Gastrocnemius medialis (tissue), 4 donors: ENCODE measurements at places on chromosomes 11 and 22. TPM values are rescaled to one million over a fixed set of nuclear protein-coding genes. Genes with fewer than 3 reads are reported as not detected.
A peak's percentile ranks its signal among the peaks of the same experiment; 100 is the strongest.

DNA sequence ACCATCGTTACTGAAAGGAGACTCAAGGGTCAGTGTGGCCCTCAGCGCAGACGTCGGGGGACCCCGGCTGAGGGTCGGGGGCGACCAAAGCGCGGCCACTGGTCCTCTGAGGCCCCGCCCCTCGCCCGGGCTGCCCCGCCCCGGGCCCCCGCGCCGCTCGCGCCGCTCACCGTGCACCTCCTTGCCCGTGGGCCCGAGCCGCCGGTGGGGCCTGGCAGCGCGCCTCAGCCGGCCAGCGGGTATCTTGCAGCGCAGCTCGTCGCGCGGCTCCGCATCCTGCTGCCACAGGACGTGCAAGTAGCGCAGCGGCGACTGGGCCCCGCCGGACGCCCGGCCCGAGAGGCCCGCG, 419 bp downstream of the ANKRD54 start:
- DNase-seq: no peak

DNA sequence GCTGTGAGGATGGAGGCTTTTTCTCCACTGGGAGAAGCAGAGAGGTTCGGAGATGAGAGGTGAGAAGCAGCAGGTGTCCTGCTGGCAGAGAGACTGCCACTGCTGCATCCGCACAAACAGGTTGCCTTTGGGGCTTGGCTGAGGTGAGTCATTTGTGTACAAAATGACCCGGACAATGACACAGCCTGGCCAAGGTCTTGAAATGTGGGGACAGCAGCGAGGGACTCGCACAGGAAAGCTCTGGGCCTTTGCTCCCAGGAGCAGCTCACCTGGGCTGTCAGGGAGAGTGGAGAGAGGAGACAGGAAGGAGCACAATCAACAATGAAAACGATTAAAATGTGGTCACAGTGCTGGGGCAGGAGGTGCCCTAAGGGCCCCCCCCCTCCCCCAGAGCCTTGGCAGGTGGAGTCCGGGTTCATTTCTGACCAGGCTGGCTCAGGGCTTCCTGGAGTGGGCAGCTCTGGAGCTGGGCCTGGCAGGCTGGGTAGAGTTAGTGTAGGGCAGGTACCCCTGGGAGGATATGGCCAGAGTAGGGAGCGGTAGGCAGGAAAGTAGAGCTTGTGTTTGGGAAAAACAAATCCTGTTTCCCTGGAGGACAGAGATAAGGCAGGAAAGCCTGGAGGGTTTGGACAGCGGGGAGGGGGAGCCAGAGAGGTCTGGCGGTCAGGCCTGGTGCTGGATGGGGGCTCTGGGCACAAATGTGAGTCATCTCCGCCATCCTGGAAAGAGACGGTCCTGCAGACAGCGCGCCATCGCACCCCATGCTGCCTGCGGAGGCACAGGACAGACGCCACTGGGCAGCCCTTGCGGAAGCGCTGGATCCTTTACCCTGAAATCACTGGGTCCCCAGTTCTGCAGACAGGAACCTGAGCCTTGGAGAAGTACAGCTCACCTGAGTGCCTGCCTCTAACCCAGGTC, 37.8 kb upstream of the CELSR1 start:
- DNase-seq: no peak

The NUP160 gene
- 9.0 TPM for total RNA-seq

GRCh38 chr11:43693069-43693468, 12.5 kb downstream of the HSD17B12 start:
- DNase-seq: no peak

GRCh38 chr22:44311855-44312170, 938 bp downstream of the SHISAL1 start:
- DNase-seq: no peak

GRCh38 chr11:64251016-64251752, at the start of gene PLCB3:
PLCB3 (plus strand) TSS chr11:64251530; CDS start chr11:64251650, 120 bp downstream.
- no peak for DNase-seq

The RHOD gene
- total RNA-seq: 87.0 TPM

- DNase-seq: no peak
These were observed 71.3 kb downstream of the PPP2R1B start for GRCh38 chr11:111694851-111695250.

The VPREB3 gene
- 1.1 TPM for total RNA-seq

DNA sequence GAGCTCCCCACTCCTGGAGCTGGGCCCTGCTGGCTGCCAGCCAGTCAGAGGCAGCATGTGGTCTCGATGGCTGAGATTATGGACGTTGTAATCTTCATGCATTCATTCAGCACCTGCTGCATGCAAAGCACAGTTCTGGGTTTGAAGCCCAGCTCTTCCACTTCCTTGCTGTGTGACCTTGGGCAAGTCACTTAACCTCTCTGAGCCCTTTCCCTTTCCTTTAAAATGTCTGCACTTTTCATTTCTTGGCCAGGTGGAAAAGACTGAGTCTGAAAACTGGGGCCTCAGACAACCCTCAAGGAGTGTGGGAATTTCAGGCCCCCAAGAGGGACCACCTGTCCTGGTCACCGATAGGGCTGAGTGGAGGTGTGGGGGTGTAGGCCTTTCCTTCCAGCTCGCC, 24.6 kb upstream of the MYEOV start:
- no peak for DNase-seq

DNA sequence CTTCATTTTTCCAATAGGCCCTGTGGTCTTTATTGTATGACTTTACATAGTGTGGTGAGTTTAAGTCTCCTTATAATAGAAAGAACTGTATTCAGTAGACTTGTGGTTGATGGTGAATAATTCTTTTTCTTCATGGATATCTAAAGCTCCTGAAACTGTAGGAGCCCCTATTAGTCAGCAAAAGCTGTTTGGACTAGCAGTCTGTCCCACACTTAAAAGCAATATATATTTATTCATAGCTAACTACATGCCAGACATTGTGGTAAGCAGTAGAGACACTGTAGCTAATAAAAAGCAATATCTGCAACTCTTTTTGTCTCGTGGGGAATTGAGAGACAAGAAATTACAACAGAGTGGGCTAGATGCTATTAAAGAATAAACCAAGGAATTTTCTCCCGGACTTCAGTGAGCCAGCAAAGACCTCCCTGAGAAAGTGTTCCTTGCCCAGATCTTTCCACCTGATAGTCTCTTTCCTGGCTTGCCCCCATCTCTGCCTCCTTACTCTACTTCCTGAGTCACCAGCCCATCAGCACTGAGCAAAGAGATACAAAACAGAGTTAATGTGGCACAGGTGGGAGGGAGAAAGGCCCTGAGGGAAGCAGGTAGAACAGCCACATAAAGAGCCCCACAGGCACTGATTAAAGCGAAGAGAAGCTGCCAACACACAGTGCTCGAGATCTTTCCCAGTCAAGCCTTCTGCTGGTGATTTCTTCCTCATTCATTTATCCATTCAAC, 1.4 kb upstream of the OR52W1 start:
- no peak for DNase-seq

GRCh38 chr11:64655941-64656601, 65.1 kb downstream of the SLC22A12 start:
- no peak for DNase-seq

The GLB1L3 gene
- total RNA-seq: not detected

GRCh38 chr11:69484427-69485259, 3.2 kb downstream of the LINC01488 start:
- DNase-seq: no peak

The BBOX1 gene
- total RNA-seq: 0.25 TPM

The SHANK2 gene
- not detected for total RNA-seq

GRCh38 chr11:50030193-50030592, 2.5 kb upstream of the OR4C45 start:
- DNase-seq: no peak

- no peak for DNase-seq
These were observed 361 bp downstream of the SRPRA start for GRCh38 chr11:126268361-126268707.

DNA sequence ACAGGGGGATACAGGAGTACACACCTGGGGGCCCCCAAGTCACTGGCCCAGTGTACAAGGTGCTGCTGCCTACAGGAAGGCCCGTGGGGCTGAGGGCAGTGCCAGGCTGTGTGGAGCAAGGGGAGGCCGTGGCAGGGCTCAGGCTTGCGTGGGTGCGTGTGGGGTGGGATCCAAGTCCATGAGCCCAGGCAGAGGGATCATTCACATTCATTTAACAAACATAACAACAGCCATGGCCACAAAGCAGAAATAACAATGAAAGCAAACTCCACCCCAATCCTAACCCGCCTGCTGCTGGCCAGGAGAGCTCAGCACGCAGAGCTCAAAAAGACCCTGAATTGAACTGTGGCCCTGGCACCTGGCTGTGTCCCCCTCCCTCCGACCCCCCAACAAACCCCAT, 17.0 kb upstream of the SCGB1A1 start:
- no peak for DNase-seq

- no peak for DNase-seq
These were observed 69.0 kb downstream of the LARGE1 start for GRCh38 chr22:33851240-33851639.

The DBX1 gene
- total RNA-seq: not detected

The KCNE3 gene
- total RNA-seq: 2.8 TPM

The C22orf42 gene
- total RNA-seq: not detected

DNA sequence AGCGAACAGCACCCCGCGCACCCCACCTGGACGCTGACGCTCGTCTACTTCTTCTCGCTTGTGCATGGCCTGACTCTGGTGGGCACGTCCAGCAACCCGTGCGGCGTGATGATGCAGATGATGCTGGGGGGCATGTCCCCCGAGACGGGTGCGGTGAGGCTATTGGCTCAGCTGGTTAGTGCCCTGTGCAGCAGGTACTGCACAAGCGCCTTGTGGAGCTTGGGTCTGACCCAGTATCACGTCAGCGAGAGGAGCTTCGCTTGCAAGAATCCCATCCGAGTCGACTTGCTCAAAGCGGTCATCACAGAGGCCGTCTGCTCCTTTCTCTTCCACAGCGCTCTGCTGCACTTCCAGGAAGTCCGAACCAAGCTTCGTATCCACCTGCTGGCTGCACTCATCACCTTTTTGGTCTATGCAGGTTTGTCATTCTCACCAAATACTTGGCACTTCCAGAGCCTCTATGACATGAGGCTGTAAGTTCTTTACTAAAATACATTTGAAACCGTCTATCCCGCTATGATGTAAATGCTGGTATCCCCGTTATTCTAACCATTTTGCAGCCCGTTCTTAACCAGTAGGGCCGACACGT, 535 bp downstream of the AQP11 start:
- no peak for DNase-seq

DNA sequence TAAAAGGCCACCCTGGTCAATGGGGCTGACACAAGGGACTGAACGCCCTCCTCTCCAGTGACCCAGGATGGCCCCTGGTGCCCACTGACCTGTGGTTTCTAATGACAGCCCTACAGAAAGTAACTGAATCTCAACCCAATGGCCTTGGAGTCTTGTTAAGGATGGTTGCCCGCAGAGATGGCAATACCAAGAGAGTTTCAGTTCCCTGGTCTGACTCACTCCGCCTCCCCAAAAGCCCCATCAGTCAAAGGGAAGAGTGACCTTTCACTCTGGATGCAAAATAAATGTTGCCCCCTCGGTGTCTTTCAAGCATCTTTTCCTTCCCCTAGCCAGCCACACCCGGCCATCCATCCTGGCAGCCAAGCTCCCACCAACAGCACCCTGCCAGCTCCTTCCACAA, 57.7 kb upstream of the ISX start:
- no peak for DNase-seq

DNA sequence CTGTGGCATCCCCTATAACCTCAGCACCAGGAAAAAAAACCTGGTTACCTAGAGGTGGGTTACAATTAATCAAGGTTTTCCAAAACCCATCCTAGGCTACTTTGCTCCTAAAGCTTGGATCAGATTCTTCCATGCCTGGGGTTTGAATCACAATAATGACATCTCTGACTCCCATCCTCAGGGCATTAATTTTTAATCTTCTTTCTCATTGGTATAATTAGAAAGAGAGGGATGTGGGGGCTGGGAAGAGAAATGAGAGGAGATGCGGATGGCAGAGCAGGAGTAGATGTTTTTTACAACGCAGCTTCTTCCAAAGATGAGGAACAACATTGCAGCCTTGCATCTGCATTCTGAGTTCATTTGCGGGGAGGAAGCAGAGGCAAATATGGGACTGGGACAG, 117.2 kb upstream of the E2F8 start:
- no peak for DNase-seq

DNA sequence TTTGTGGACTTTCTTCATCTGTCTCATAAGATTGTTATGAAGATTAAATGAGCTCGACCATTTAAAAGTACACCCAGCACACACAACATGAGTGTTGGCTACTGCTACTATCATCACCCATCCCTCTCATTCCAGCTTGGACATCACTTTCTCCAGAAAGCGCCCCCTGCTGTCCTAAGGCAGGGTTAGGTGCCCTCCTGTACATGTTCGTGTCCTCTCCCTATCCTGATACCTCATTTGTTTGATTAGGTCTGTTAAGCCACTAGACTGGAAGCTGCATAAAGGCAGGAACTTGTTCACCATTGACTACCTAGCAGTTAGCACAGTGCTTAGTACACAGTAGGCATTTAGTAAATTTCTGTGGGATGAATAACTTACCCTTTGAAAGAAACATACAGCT, 85.5 kb downstream of the ENTHD1 start:
- no peak for DNase-seq

- no peak for DNase-seq
These were observed 3.3 kb downstream of the FXYD6 start for GRCh38 chr11:117872975-117873827.

The TMEM86A gene
- 1.7 TPM for total RNA-seq

- peak; percentile 14 for DNase-seq
These were observed 122.6 kb upstream of the SORL1-AS1 start for GRCh38 chr11:121575250-121575962.

The SREBF2 gene
- 25.1 TPM for total RNA-seq

DNA sequence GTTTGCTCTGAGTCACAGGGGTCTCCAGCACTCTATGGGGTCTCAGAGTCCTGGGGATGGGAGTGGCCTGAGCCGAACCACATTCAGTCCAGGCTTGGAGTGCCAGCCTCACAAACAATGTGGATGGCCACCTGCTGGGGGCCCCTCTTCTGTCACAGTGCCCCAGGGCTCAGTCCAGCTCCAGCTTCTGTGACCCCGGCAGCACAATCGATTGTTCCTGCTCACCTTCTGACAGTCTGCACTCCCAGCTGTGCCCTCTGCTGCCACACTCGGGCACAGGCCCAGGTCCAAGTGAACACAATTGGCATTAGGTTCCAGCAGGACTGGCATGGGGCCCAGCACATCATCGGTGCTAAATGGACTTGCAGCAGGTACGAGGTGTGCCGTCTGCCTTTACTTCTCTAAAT, 84.8 kb downstream of the TP53I11 start:
- DNase-seq: no peak
